Activated CD8-positive, alpha-beta memory T cell treated with anti-CD3 and anti-CD28 coated beads for 4 hours (primary cell): ENCODE measurements at places on chromosomes 1 and 21.

DNA sequence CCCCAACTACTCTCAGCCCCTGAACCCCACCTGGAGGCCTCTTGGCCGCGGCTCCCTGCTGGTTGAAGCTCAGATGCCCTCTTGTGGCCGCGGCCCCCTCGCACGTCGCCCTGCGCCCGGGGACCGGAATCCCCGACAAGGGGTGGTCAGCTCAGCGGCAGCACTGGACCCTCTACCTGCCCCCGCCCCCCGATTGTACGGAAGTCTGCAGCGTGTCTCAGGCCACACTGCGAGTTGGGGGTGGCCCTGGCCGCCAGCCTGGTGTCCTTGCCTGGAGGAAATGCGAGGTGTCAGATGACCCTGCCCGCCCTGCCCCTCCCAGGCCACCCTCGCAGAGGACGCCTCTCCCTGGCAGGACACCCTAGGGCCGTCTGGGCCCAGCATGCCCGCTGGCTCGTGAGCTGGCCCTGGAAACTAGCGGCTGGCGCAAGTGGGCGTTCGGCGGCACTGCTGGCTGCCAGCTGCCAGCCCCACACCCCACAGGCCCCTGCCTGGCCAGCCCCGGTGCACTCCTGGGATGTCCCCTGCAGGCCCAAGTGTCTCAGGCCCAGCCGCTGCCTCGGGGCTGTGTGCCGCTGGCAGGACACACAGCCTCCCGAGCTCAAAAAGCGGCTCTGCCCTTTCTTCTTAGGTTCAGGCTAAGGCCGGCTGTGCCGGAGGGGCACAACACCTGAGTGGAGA lies 60.8 kb downstream of the EDN2 start:
- DNase-seq: no peak

- DNase-seq: no peak
These were observed 120.2 kb downstream of the ETS2 start for GRCh38 chr21:38925923-38926322.

- no peak for DNase-seq
These were observed 24.3 kb upstream of the NID1 start for GRCh38 chr1:236089046-236089773.

DNA sequence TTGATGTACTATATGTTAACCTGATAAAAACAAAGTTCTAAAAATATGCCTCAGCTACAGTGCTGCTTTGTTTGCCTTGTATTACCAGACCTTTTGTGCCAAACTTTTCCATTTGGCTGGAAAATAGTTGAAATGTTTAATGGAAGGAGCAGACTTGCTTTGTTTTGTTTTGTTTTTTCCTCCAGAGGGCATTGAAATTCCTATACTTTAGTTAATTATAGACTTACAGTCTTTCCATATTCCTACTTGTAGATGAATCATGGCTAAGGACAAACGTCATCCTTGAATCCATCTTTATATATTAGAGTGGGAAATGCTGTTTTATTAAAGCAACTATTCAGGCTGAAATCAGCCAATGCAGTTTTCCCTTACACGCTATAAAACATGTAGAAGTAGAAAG lies 6.7 kb downstream of the CAP1 start:
- DNase-seq: no peak

GRCh38 chr1:70277875-70278274 lies 56.7 kb downstream of the SRSF11 start:
- no peak for DNase-seq

DNA sequence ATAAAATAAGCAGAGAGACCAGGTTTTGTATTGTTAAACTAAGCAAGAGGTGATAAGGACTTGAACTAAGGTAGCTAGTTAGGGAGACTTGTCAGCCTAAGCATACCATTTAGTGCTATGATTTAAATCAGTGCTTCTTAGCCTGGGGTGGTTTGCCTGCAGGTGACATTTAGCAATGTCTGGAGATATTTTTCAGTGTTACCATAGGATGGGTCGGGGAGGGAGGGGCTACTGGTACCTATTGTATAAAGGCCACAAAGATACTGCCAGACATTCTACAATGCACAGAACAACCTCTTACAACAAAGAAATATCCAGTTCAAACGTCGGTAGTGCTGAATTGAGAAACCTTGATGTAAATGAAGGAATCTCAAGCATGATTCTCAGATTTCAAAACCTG lies 3.3 kb downstream of the ATP5PB start:
- DNase-seq: no peak

- no peak for DNase-seq
These were observed 227.2 kb downstream of the ATG4C start for GRCh38 chr1:63010913-63011660.

DNA sequence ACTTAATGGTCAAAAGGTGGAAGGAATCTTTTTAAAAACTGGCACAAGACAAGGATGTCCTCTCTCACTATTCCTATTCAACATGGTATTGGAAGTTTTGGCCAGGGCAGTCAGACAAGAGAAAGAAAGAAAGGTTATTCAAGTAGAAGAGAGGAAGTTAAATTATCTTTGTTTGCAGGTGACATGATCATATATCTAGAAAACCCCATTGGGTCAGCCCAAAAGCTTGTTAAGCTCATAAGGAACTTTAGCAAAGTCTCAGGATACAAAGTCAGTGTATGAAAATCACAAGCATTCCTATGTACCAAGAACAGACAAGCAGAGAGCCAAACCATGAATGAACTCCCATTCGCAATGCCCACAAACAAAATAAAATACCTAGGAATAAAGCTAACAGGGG lies 5.4 kb upstream of the PGBD2 start:
- no peak for DNase-seq

- no peak for DNase-seq
These were observed 95.7 kb downstream of the ATP6V1G3 start for GRCh38 chr1:198444792-198445191.

- DNase-seq: no peak
These were observed 4.2 kb downstream of the ADAMTS5 start for GRCh38 chr21:26962621-26963181.

DNA sequence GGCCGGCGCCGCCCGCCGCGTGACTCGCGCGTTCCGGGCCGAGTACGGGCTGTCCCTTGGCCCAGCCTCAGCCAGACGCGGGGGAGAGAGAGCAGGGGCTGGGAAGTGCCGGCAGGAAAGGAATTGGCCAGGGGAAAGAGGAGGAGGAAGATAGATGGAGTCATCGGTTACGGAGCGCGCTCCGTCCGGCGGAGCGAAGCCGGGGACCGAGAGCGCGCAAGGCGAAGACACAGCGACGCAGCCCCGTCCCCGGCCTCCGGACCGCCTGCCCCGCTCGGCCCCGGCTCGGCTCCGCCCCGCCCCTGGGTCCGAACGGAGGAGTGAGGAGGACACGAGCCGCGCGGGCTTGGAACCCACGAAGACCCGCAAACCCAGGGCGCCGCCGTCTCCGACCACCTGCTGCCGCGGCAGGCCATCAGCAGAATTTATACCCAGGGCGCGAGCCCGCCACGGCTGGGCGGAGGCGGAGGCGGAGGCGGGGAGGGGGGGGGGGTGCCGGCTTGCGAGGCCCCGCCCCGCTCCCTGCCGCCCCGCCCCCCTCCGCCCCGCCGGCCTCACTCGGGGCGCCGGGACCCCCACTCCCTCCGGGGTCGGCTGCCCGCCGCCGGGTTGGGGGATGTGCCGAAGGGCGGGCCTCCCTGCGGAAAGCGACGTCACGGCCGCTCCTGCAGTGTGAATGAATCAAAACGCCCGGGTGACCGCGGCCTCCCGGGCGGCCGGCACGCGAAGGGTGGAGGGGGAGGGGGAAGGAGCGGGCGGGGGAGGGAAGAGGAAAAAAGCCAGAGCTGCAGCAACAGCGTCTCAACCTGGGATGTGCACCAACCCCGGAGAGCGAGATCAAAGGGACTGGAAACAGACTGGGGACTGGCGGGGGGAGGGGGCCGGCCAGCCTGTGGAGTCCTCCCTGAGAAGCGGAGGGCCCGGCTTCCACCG lies at the start of gene LHX4:
Gene LHX4, plus strand, starts transcription at position 782 of the 933 bp plus-strand sequence. CDS start 266 bp downstream, outside the sequence.
- DNase-seq: no peak

GRCh38 chr1:192133350-192133926 lies 24.8 kb upstream of the RGS18 start:
- no peak for DNase-seq

GRCh38 chr1:61743431-61743705 lies 1.1 kb downstream of the PATJ start:
- DNase-seq: no peak

DNA sequence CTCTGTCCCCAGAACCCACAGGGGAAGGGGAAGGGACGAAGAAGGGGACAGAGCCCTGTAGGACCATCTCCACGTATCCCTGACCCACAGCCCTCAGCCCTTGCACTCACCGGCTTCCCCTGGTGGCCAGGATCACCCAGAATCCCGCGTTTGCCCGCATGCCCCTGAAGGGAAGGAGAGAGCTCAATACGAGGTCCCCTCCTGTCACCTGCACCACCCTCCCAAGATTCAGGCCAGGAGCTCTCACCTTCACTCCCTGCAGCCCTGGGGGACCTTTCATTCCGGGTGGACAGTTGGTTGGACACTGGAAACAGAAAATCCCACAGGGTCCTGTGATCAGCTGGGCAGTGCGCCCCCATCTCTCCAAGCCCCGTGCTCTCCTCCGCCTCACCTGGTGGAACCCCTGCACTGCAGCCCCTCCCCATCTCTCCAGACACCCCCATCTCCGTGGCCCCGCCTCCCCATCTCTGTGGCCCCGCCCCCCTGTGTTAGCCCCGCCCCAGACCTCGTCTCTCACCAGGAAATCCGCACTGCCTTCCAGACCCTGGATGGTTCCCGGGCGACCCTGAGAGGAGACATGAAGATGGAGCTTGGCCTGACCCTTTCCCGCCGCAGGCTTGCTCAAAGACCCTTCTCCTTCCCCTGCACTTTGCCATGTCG lies 6.0 kb downstream of the COL9A2 start:
- no peak for DNase-seq

DNA sequence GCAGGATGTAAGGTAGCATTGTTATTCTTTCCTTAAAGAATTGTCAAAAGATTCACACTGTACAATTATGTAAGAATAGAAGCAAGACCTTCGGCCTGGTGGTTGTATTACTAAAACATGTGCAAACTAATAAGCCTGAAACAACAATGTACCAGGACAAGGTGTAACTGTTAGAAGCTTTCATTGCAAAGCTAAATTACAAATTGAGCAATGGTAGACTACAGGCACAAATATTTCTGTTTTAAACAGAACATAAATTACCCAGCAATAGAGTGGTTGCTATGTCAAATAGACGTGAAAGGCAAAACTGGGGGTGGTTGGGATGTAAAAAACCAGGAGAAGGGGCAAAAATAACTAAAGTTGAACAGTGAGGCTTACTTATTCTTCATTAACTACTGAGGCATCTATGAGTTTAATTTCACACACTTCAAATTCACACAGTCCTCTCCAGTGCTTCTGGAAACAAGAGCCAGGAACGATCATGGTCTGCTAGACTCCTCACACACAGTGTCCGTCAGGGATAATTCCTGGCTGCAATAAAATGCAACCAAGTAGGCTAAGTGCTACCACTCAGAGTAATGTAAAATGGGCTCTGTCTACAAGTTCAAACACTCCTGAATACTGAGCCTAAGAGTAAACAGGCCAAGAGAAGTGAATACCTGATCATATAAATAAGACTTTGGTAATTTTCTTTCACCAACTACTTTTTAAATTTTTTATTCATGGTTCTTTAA lies 39.3 kb upstream of the C1orf198 start:
- DNase-seq: no peak

DNA sequence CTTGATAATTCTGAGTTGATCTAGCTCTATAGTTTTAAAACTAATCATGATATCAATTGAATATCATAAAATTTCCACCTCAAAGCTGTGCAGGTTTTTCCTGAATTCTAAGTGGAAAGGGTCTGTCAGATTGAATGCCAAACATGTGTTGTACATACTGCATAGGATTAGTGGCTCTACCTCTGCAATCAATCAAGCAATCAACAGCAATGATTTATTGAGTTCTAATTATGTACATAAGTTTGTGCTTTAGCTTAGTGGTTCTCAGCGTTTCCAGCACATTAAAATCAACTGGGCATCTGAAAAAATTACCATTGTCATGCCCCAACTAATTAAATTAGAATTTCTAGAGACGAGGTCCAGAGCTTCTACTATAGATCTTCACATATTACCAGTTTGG lies 251.5 kb downstream of the BACH1 start:
- DNase-seq: no peak

GRCh38 chr1:165253818-165254254 lies 102.7 kb downstream of the LMX1A start:
- no peak for DNase-seq

DNA sequence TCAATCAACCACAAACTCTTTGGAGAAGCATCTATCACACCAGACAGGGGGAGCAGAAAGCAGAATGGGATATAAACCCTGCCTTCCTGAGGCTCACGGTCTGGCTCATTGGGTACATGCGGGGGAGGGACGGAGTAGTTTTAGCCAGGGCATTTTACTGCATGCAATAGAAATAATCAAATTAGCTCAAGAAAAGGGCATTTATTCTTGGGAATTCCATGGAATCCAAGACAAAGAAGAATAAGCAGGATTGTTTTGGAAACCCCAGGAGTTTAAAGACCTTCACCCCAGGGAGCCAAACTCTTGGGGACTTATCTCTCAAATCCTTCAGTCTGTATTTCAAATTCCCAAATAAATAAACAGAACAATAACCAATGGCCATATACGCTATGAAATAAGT lies 5.2 kb upstream of the KAZN start:
- DNase-seq: no peak

GRCh38 chr1:156070548-156070947 lies 9.6 kb downstream of the RAB25 start:
- no peak for DNase-seq

GRCh38 chr1:37181425-37181824 lies 147.1 kb upstream of the GRIK3 start:
- no peak for DNase-seq

- no peak for DNase-seq
These were observed 3.4 kb downstream of the DIRAS3 start for GRCh38 chr1:68046885-68047658.
